ENCODE measurements at places on chromosomes 12 and 14. TPM values are rescaled to one million over a fixed set of nuclear protein-coding genes. Genes with fewer than 3 reads are reported as not detected.

The GAS2L3 gene
- total RNA-seq, result 55.6 TPM

The CPNE6 gene
- not detected for total RNA-seq

The CCDC175 gene
- not detected for total RNA-seq

DNA sequence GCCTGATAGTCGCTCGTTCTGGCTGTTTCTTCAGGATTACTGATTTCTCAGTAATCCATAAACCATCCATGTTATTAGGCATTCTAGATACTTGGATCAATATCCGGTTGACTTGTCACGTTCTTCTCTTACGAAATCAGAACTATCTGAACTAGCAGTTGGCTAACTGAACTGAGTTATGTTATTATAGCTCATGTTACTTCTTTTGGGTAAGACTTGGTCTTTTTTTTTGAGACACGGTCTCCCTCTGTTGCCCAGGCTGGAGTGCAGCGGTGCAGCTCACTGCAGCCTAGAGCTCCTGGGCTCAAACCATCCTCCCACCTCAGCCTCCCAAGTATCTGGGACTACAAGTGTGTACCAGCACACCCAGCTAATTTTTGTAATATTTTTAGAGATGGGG, 178.6 kb downstream of the PRKCH start:
- no peak for DNase-seq
- H3K27me3 ChIP-seq, result peaks cover 7% of the 10 kb centered on the region
- H3K36me3 ChIP-seq, result peaks cover 9% of the 10 kb centered on the region
- H3K4me1 ChIP-seq, result peaks cover 14% of the 10 kb centered on the region
- no peak overlapping the region for H3K4me3 ChIP-seq
- H3K27ac ChIP-seq, result no peak overlapping the region

- H3K27me3 ChIP-seq, result no peaks in the 10 kb centered on the region
- no peak overlapping the region for H3K4me3 ChIP-seq
- DNase-seq, result no peak
- H3K4me1 ChIP-seq, result no peaks in the 10 kb centered on the region
Observed at GRCh38 chr12:100345020-100345767, 11.7 kb upstream of the SLC17A8 start.

GRCh38 chr14:58513272-58513671, 85.8 kb downstream of the KIAA0586 start:
- H3K4me3 ChIP-seq, result no peak overlapping the region
- no peak for DNase-seq
- H3K36me3 ChIP-seq, result no peaks in the 10 kb centered on the region
- H3K27me3 ChIP-seq, result no peaks in the 10 kb centered on the region
